ENCODE measurements at places on chromosomes 16 and 17. TPM values are rescaled to one million over a fixed set of nuclear protein-coding genes. Genes with fewer than 3 reads are reported as not detected.

Gene TEX19
- total RNA-seq, result not detected

Gene TPPP3
- total RNA-seq, result 127 TPM

Gene CA7
- total RNA-seq, result not detected

Gene SLC16A6
- total RNA-seq, result not detected

Gene ZNF688
- 17.5 TPM for total RNA-seq

Gene AIPL1
- not detected for total RNA-seq

Gene EPN3
- 6.4 TPM for total RNA-seq

Gene CDH1
- total RNA-seq, result 104 TPM

DNA sequence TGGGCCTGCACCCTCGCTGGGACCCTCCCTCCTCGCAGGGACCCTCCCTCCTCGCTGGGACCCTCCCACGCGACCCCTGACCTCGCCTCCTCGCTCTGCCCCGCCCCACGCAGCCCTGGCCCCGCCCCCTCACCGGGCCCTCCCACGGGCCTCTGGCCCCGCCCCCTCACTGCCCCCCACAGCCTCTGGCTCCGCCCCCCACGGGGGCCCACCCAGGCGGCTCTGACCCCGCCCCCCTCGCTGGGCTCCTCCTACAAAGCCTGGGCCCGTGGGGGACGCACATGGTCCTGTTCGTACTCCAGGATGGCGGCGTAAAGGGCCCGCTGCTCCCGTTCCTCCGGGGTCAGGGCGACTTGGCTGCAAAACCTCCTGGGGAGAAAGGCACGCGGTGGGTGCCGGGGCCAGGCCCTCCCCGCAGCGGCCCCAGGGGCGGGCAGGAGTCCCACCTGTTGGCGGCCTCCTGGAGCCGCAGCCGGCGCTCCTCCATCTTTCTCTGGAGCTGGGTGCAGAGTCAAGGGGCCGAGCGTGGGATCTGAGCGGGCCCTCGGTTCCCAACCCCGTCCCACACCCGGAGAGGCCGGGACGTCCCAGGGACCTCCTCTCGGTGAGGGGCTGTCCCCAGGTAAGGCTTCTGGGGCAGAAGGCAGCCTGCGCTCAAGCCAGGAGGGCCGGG lies 9.0 kb downstream of the VPS9D1 start:
- peak; percentile 78 for DNase-seq

DNA sequence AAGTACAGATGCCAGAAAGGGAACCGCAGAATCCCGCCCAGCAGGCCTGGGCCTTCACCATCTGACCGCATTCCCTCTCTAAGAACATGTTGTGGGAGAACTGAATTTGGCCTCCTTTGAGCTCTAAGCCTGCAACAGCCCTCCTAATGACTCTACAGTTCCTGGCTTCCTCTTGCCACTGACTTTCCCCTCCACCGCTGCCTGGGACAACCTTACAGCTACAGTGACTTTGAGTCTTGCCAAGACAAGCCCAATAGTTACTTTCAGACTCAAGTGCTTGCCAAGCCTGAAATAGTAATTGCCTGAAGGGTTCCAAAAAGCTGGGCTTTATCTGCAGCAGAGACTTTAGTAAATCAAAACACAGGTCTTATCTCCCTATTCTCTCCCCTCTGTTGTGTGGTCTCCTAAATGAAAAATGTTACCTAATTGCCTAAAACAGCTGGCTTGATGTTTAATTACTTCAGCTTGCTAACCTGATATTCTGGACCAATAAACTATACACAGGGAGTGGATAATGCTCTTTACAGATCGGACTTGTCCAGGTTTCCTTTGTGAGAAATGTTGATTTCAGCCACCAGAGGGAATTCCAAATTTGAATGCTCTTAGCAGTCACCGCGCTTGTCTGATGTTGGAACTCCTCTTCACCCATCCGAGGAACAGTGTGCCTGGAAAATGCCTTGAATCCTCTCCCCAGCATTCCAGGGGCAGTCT lies 85.1 kb upstream of the TBX2 start:
- peak; percentile 81 for DNase-seq

- no peak for DNase-seq
Observed at GRCh38 chr16:53537626-53538025, 34.6 kb upstream of the AKTIP start.

- peak; percentile 52 for DNase-seq
Observed at GRCh38 chr16:30458561-30459394, 13.1 kb upstream of the SEPHS2 start.

- DNase-seq, result peak; percentile 74
Observed at GRCh38 chr17:79005063-79005861, 4.3 kb downstream of the CANT1 start.

DNA sequence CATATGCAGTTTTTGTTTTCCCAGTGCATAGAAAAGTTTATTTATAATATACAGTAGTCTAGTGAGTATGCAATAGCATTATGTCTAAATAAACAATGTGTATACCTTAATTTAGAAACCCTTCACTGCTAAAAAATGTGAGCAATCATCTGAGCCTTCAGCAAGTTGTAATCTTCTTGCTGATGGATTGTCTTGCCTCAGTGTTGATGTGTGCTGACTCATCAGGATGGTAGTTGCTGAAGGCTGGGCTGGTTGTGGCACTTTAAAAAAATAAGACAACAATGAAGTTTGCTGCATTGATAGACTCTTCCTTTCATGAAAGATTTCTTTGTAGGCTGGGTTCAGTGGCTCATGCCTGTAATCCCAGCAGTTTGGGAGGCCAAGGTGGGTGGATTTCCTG lies 13.9 kb upstream of the CAPNS2 start:
- DNase-seq, result no peak

- no peak for DNase-seq
Observed at GRCh38 chr17:82820278-82821251, 19.3 kb downstream of the ZNF750 start.

DNA sequence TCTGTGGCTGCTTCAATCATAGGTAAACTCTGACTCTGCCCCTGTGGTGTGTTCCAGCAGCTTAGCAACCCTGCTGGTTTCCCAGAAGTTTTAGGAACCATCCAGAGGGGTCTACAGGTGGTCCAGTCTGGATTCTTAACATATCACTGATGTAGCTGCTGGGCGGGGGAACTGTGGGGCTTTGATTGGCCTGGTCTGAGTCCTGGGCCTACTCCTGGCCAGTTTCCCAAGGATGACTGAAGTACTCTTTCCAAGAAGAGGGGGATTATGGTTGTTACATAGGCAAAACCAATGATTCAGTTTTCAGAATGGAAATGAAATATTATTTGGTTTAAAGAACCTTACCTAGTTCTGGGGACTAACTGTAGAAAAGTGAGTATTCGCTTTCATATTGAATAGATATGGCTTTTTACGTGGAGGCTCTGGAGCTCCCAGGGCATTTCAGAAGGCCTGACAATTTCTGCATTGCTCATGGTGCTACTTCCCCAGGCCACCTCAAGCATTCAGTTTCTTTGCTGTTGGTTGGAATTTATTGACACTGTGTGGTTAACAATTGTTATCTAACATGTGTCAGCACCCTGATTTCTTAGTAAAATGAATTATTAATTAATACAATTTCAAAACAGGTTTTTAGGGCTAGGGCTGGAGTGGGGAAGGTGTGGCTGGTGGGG lies 38.4 kb downstream of the EPN2 start:
- DNase-seq, result no peak

DNA sequence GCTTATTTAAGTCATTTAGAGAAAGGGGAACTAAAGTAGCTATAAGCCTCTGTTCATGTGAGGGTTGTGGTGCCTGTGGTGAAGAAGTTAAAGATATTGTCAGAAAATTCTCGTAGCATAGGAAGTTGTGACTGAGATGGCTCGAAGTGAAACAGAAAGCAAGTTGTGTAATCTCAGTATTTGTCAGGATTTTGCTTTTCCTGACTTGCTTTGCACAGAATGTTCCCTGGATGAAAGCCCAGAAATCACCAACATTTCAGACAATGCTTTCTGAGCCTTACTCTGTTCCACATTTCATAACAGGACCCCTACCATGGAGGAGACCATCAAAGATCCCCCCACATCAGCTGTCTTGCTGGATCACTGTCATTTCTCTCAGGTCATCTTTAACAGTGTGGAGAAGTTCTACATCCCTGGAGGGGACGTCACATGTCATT lies 10.6 kb downstream of the CALCOCO2 start:
- DNase-seq, result peak; percentile 73

- DNase-seq, result no peak
Observed at GRCh38 chr17:73371285-73371684, 59.5 kb upstream of the CDC42EP4 start.

DNA sequence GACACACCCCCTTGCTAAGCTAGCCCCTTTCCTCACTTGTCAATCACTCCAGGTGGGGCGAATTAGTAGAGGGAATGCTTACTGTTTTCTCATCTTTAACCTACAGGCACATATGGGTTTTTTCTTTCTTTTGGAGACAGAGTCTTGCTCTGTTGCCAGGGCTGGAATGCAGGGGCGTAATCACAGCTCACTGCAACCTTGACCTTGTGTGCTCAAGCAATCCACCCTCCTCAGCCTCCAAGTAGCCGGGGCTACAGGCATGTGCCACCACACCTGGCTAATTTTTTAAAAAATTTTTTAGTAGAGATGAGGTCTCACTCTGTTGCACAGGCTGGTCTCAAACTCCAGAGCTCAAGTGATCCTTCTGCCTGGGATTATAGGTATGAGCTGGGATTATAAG lies 38.7 kb upstream of the RHBDL3 start:
- DNase-seq, result no peak

DNA sequence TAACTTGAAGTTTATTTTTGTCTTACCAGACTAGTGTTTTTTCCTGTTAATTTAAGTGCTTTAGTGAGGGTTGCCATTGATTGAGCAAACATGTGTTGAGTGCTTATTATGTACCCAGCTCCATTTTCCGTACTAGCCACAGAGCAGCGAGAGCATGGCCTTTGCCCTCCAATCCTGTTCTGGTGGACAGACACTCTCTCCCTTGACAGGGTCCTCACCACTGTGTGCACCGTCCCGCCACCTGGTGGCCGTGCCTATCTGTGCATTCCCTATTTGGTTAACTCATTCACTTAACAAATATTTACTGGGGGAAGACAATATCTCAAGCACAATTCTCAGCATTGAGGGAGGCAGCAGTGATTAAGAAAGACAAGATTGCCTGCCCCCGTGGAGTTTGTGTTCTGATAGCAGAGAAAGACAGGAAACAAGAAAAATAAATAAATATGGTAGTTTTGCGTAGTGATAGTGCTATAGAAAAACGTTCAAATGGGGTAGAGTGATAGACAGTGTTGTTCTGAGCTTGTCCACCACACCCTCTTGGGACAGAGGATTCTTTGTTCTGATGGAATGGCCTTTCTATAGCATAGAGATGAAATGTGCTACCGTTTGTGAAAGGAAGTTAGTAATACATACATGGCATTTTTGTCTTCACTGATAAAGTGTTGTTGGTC lies 13.0 kb downstream of the CDH13 start:
- DNase-seq, result peak; percentile 62

DNA sequence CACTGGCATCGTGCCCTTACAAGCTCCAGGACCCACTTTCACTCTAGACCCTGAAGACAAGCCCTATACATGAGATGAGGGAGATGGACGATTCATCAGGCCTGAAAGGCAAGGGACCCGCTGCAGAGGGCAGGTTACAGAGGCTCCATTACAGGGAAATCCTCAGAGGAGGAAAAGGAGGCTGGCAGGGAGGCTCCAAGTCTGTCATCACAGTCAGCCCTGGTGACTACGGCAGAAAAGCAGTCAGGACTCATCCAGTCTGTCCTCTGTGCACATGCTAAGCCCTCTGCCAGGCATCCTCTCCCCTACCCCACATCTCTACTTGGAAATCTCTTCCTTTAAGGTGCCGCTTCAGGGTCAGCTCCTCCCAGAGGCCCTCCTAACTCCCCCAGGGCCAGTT lies 197.7 kb upstream of the CDH5 start:
- DNase-seq, result no peak

DNA sequence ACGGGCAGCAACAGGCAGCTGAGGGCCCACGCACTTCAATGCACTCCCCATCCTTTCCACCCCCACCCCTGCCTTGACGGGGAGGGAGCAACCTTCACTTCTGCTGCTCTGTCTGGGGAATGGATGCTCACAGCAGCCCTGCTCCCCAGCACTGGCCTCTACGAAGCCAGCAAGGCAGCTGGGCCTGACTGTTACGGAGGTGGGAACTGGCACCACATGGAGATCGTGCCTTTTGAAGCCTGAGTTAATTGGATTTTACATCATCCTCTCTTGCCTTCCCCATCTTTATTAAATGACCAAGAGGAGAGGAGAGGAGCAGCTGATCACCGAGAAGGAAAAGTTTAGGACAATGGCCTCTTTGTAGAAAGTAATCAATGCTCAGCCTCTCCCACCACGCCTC lies 187.0 kb upstream of the RPL38 start:
- no peak for DNase-seq

- DNase-seq, result peak; percentile 73
Observed at GRCh38 chr17:2011411-2012371, 13.4 kb downstream of the RTN4RL1 start.

DNA sequence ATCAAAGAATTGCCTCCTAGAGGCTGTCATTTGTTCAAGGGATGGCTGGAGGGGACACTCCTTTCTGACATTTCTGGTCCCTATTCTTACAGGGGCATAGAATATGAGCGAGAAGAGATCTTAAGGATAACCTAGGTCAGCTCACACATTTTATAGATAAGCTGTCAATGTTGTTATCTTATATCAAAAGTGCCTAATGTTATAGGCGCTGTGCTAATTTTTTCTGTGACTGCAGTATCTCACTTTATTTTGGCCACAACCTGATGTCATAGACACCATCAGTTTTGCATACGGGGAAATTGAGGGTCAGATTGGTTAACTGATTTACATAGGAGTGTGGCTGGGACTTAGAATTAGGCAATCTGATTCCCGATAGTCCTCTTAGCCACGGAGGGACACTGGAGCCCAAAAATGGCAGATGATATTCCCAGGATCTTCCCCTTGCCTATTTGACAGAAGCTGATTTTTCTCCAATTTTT lies 1.2 kb downstream of the CPD start:
- DNase-seq, result no peak

GRCh38 chr16:78098087-78098486 lies 1.4 kb upstream of the WWOX start:
- no peak for DNase-seq

- no peak for DNase-seq
Observed at GRCh38 chr16:17770104-17770503, 299.3 kb upstream of the XYLT1 start.

- no peak for DNase-seq
Observed at GRCh38 chr16:54588026-54588425, 301.4 kb upstream of the IRX3 start.

DNA sequence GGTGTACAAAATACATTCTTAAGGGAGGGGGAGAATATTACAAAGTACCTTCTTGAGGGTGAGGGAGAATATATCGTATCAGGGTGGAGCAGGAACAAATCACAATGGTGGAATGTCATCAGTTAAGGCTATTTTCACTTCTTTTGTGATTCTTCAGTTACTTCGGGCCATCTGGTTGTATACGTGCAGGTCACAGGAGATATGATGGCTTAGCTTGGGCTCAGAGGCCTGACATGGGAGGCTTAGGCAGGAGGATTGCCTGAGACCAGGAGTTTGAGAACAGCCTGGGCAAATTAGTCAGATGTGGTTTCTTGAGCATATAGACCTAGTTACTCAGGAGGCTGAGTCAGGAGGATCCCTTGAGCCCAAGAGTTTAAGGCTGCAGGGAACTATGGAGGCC lies 13.1 kb downstream of the ODAD4 start:
- no peak for DNase-seq

Measured in stomach (tissue), 19 donors.